ENCODE measurements at places on chromosomes 6 and 20. TPM values are rescaled to one million over a fixed set of nuclear protein-coding genes. Genes with fewer than 3 reads are reported as not detected.

EMILIN3 gene
- total RNA-seq: not detected

GRCh38 chr6:106097411-106098231, 11.5 kb downstream of the PRDM1 start:
- peaks cover 59% of the 10 kb centered on the region for H3K4me1 ChIP-seq
- no peak for DNase-seq
- H3K27ac ChIP-seq: peak overlapping the region; percentile 94
- peaks cover 25% of the 10 kb centered on the region for H3K36me3 ChIP-seq
- peaks cover 2% of the 10 kb centered on the region for H3K27me3 ChIP-seq

LBP gene
- not detected for total RNA-seq

RIMS4 gene
- total RNA-seq: not detected

HLA-DRB1 gene
- total RNA-seq: 12.1 TPM

DNA sequence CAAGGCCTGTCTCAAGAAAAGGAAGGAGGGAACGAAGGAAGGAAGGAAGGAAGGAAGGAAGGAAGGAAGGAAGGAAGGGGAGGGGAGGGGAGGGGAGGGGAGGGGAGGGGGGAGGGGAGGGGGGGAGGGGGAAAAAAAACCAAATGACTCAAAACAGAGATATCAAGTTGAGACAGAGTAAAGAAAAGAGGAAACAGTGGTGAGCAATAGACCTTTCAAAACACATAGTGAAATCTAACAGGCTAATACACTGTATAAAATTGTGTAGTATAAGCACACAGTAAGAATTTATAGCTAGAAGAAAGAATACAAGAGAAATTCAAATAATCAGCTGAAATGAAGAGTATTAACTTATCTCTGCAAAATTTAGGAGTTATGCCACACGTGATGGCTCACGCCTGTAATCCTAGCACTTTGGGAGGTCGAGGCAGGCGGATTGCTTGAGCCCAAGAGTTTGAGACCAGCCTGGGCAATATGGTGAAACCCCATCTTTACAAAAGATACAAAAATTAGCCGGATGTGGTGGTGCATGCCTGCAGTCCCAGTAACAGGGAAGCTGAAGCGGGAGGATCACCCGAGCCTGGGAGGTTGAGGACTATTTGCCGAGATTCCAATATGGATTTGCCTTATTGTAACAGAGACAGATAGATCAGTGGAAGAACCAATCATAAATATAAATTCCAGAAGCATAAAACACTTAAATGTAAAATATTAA, 123.2 kb downstream of the PRND start:
- peaks cover 3% of the 10 kb centered on the region for H3K27me3 ChIP-seq
- H3K4me1 ChIP-seq: peaks cover 5% of the 10 kb centered on the region
- no peak overlapping the region for H3K4me3 ChIP-seq
- H3K27ac ChIP-seq: no peak overlapping the region
- no peak for DNase-seq
- H3K36me3 ChIP-seq: no peaks in the 10 kb centered on the region

GRCh38 chr6:139256087-139256486, 35.7 kb downstream of the TXLNB start:
- H3K4me1 ChIP-seq: peaks cover 11% of the 10 kb centered on the region
- no peaks in the 10 kb centered on the region for H3K27me3 ChIP-seq
- DNase-seq: no peak
- no peaks in the 10 kb centered on the region for H3K36me3 ChIP-seq
- no peak overlapping the region for H3K4me3 ChIP-seq

All from activated naive CD8-positive, alpha-beta T cell treated with anti-CD3 and anti-CD28 coated beads, Interleukin-2, amount 10 ng/mL, durations not matched to agents 7 days and 5 days (primary cell).